ENCODE measurements at places on chromosomes 5 and 9.

DNA sequence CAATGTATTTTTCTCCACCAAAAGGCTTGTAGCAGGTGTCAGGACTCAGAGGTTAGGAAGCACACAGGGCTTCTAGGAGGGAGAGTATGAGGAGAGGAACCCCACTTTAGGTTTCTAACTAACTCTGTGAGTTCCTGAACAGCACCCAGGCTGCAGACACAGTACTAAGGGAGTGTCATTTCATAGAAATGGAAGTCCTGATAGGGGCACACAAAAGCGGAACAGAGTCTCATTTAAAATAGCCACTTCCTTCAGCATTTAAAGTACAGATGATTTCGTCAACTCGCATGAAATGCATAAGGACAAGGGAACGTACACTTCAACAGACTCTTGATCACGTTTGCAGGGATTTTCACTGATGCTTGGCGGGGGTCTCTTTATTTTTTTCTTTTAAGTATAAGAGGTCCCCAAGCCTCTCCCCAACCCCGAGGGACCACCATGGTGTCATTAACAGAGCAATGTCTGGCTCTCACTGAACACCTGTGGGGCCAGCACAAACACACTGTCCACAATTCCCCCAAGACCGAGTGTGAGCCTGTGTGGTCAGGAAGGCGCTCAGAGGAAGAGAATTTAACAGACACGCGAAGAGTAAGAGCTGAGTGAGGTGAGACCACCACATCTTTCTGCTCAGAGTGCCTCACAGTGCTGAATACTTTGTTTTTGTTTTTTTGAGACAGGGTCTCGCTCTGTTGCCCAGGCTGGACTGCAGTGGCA, 82.3 kb downstream of the SECISBP2 start:
- DNase-seq, result no peak

GRCh38 chr5:19241690-19242089, 746.3 kb downstream of the CDH18 start:
- no peak for DNase-seq

DNA sequence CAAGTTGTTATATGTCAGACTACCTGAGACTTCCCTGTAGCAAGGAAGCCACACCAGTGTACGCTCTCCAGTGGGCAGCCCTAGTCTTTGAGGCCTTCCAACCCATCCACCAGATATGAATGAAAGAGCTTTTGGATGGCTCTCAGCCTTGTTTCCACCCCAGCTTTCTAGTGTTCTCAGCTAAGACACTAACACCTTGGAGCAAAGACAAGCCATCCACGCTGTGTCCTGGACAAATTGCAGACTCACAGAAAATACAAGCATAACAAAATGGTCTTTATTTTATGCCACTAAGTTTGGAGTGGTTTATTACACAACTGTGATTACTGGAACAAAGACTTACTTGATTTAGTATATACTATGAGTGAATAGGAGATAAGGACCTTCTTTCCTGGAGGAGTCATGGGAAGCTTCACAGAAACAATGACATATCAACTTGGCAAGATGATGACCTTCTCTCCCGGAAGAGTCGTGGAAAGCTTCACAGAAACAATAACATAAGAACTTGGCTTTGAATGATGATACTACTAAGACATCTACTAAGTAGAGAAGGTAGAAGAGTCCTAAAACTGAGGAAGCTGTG, 134.0 kb upstream of the VCAN start:
- no peak for DNase-seq

GRCh38 chr9:38144421-38144820, 75.4 kb upstream of the SHB start:
- DNase-seq, result peak; percentile 42

DNA sequence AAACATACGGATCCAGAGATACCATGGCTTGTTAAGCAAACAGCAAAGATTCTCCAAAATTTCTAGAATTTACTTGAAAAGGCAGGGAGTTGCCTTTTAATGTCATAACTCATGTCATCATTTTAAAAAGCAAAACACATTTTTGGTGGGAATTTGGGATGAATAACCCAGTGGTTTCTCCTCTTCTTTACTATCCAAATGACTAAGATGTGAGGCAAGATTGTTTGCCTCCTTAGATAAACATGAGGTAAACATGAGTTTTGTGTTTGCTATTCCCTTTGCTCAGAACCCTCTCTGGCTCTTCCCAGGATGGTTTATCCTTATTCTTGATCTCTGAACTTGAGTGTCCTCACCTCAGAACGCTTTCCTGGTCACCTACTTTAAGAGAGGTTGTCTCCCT, 267.0 kb downstream of the EBF1 start:
- DNase-seq, result peak; percentile 4

- DNase-seq, result peak; percentile 13
These were observed 17.0 kb upstream of the WWC1 start for GRCh38 chr5:168274406-168274805.

DNA sequence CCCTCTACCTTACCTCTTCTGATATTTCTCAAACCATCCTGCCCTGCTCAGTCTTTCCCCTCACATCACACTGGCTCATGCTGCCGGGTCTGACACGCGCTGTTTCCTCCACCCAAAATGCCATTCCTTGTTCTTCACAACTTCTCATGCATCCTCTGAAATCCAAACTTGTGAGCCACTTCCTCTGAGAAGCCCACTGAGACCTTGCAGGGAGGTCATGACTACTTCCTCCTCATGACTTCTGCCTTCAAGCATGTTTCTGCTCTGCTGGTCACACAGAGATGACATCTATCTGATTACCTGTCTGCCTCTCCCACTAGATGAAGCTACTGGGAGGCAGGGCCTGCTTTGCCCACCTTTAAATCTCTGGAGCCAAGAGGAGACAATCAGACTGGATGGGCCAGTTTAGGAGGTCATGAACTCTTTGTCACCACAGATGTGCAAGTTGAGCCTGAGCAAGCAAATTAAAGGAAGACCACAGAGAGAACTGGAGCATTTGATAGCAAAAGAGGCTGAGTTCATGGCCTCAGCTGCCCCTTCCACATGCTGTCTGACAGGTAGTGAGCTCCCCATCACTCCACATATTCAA, 119.8 kb upstream of the TBC1D2 start:
- DNase-seq, result peak; percentile 97

GRCh38 chr9:115775659-115776058, 377.9 kb upstream of the PAPPA start:
- DNase-seq, result peak; percentile 12

- DNase-seq, result peak; percentile 67
These were observed 38.7 kb downstream of the SCAMP1 start for GRCh38 chr5:78399116-78399515.

DNA sequence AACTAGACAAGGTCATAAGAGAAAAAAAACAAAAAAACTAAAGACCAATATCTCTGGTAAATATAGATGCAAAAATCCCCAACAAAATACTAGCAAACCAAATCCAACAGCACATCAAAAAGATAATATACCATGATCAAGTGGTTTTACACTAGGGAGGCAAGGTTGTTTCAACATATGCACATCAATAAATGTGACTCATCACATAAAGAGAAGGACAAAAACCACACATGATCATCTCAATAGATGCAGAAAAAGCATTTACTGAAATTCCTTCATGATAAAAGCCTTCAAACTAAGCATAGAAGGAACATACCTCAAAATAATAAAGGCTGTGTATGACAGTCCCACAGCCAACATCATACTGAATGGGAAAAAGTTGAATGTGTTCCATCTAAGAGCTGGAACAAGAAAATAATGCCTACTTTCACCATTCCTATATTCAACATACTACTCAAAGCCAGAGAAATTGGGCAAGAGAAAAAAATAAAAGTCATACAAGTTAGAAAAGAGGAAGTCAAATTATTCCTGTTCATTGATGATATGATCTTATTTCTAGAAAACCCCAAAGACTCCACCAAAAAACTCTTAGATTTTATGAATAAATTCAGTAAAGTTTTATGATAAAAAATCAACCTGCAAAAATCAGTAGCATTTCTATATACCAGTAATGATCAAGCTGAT, 72.2 kb upstream of the FAM169A start:
- DNase-seq, result peak; percentile 63

- DNase-seq, result no peak
These were observed 3.8 kb downstream of the FOXD1 start for GRCh38 chr5:73444499-73445438.

- DNase-seq, result no peak
These were observed 8.5 kb downstream of the FGFR4 start for GRCh38 chr5:177095088-177095669.

DNA sequence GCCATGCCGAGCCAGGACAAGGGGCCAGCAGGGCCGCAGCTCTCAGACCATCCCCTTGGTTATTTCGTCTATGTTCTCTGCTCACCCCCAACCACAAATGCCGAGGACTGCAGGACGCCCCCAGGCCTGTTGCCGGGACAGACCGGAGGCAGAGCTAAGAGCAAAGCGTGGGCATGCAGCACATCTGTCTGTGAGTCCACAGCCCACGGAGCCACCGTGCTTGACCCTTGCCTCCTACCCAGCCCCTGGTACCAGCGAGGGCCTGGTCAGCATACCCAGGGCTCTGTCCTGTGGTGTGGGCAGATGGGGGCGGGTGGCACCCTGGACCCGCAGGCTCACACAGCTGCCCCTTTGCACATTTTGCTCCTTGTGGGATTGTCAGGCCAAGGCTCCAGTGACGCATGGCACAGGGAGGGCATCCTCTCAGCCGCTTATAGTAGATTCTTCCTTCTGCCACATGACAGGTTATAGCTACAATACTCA, 4.7 kb downstream of the BRD3 start:
- DNase-seq, result no peak

DNA sequence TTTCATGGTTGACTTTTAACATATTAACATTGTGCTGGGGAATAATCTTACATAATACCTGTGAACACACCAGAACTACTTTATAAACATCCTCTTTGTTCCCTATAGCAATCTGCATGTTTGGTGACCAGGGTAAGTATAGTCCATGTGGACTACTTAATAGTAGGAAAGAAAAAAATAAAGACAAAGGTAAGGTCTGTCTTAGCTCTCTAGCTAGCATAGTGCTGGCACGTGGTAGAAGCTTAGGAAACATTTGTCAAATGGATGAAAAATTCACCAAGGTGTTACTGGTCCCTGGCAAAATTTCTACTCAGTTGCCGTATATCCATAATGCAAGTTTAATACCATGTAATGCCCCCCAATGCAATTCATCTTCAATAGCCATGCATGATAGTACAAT, 78.6 kb upstream of the ABCA1 start:
- no peak for DNase-seq

DNA sequence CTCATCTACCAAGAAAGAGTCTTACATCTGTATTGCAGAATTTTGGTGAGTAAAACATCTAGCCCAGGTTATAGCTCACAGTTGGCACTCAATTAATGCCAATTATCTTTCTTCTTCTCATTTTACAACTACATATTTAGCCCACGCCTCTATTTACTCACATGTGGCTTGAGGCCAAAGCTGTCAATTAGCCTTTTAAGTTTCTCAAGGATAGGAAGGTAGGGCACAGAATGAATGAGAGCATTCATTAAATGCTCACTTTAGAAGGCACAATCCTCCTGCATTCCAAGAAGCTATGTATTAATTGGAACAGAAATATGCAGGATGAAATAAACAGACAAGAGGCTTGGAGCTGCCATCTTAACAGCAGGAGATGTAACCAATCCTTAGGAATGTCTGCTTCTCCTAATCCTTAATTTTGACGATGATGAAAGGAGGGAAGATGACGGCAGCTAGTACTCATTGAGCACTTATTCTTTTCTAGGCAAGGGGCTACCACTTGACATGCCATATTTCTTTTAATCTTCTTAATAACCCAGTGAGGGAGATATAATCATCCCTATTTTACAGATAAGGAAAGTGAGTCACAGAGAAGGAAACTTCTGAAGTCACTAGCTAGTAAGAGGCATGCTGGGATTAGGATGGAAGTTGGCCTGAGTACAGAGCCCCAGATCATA, 30.8 kb upstream of the PANK3 start:
- no peak for DNase-seq

DNA sequence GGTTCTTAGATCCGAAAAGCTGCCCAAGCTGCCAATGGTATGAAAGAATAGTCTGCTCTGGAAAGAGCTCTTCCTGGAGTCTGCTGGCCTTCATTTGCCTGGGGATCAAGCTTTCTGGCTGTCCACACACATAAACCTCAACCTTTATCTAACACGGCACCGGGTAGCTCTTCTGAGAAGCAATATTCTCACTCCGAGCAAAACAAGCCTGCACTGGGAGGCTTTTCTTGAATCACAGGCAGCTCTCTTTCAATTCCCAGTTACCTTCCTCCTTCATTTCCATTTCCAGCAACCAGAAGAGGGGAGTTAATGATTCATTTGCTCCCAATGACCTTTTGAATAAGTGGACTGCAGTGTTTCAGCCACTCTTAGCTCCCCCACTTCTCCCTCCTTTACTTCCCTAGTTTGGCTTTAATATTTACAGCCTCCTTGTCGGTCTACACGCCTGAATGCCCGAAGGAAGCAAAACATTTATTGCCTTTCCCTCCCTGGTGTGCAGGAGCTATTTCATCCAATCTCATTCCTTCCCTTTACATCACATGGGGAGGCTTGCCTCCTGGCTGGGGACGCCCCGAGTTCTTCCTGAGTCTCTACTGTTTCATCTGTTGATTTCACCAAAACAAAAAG, 187.1 kb downstream of the ARHGEF28 start:
- DNase-seq, result no peak

GRCh38 chr9:135335691-135336181, 143.8 kb upstream of the PPP1R26 start:
- DNase-seq, result no peak
